ENCODE measurements at places on chromosomes 7 and 10. TPM values are rescaled to one million over a fixed set of nuclear protein-coding genes. Genes with fewer than 3 reads are reported as not detected.

DNA sequence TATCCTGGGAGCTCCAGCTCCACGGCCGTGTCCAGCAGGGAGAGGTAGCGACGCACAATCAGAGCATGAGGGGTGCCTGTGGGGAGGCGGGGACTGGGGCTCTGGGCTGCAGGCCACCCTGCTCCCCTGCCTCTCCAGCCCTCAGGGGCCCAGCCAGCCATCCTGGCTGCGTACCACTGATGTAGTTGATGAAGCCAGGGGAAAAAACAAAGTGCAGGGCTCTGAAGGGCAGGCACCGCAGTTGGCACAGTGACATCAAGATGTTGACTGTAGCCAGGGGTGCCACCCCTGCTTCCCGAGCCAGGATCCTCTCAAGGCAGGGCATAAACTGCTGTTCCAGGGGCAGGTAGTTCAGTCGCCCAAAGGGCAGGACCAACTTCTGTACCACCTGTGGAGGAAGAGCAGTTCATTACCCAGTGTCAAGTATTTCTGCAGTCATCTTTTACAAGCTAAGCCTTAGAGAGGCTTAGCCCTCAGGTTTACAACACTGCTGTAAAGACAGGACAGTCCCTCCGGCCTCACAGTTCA lies 2.8 kb downstream of the FASTK start:
- peak overlapping the region; percentile 30 for H3K4me3 ChIP-seq
- H3K36me3 ChIP-seq: peaks cover 14% of the 10 kb centered on the region
- H3K4me1 ChIP-seq: peaks cover 30% of the 10 kb centered on the region
- H3K27ac ChIP-seq: peak overlapping the region; percentile 78

GRCh38 chr7:158228986-158229385 lies 358.6 kb downstream of the PTPRN2 start:
- no peak for DNase-seq
- H3K36me3 ChIP-seq: no peaks in the 10 kb centered on the region
- H3K4me1 ChIP-seq: no peaks in the 10 kb centered on the region
- no peak overlapping the region for H3K4me3 ChIP-seq
- no peak overlapping the region for H3K27ac ChIP-seq

DNA sequence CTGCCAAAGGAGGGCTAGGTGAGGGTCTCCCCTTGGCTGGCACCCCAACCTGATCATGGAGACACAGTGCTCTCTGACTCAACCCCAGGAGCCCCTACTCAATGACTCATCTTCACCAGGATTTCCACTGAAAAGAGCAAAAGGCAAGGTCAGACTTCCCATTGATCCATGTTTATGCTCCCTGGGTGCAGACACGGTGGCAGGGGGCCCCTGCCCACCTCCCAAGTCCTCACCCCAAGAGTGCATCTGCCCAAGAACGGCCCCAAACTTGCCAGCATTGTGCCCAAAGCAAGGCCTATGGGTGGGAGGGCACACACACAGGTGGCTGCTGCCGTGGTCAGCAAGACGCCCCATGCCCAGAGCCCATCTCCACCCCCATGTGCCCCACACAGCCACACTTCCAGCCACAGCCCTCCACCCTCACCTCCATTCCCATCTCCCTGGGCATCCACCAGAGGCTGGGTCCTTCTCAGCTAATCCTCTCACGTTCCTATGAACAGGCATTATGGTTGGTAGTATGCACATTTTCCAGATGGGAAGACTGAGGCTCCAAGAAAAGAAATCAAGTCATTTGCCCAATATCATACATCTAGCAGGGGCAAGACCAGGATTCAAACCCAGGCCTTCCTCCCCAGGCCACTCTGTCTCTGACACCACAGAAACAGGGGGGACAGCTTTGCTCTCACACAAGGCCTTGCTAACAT lies 31.3 kb downstream of the FAM53B start:
- no peak for DNase-seq
- peak overlapping the region; percentile 58 for H3K27ac ChIP-seq

- H3K27ac ChIP-seq: no peak overlapping the region
- no peak for DNase-seq
- H3K4me1 ChIP-seq: peaks cover 15% of the 10 kb centered on the region
- H3K27me3 ChIP-seq: no peaks in the 10 kb centered on the region
- no peak overlapping the region for H3K4me3 ChIP-seq
Measured at GRCh38 chr10:4543938-4544533, 282.0 kb upstream of the AKR1E2 start.

DNA sequence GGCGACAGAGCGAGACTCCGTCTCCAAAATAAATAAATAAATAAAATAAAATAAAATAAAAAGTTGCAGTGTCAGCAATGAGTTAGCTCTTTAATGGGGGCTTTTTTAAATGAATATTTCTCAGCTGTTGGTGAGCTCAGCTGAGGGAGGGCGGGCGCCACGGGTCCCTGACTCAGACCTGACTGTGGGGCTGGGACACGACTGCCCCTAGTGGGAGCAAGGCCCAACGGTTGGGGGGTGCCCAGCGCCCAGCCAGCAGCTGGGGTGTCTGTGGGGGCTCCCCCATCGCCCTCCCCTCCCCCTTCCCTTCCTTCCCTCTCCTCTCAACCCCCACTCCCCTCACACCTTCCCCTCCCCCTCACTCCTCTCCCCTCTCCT lies 46.6 kb downstream of the PWWP2B start:
- no peak overlapping the region for H3K4me3 ChIP-seq
- H3K27ac ChIP-seq: no peak overlapping the region
- H3K36me3 ChIP-seq: no peaks in the 10 kb centered on the region
- H3K4me1 ChIP-seq: peaks cover 38% of the 10 kb centered on the region

- no peak overlapping the region for H3K4me3 ChIP-seq
- DNase-seq: no peak
- H3K27me3 ChIP-seq: peaks cover 22% of the 10 kb centered on the region
Measured at GRCh38 chr10:97842656-97843280, 6.9 kb upstream of the GOLGA7B start.

DNA sequence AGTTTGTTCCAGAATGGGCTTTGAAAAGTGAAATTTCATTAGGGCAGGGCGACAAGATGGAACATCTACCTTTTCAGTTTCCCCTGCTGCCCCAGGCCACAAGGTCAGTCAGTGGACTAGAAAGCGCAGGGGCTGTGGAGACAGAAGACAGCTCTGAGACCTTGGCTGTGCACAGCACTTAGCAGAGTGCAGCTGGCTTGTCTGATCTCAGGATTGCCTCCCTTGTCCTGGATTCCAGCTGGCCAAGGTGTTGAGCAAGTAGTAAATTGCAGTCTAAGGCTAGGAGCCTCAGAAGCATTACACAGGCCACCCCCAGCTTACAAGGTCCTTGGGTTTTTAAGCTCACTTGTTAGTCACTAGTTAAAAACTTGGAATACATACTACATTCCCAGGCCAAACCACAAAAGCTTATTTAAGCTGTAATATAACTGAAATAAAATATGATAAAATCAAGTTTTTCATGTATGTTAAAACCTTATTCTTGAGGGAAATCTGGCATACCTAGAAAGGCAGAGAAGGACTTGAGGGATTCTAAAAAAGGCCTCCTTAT lies 67.3 kb upstream of the NPY start:
- H3K4me3 ChIP-seq: no peak overlapping the region
- H3K27me3 ChIP-seq: peaks cover 6% of the 10 kb centered on the region
- peaks cover 9% of the 10 kb centered on the region for H3K4me1 ChIP-seq
- H3K36me3 ChIP-seq: no peaks in the 10 kb centered on the region
- no peak overlapping the region for H3K27ac ChIP-seq

DNA sequence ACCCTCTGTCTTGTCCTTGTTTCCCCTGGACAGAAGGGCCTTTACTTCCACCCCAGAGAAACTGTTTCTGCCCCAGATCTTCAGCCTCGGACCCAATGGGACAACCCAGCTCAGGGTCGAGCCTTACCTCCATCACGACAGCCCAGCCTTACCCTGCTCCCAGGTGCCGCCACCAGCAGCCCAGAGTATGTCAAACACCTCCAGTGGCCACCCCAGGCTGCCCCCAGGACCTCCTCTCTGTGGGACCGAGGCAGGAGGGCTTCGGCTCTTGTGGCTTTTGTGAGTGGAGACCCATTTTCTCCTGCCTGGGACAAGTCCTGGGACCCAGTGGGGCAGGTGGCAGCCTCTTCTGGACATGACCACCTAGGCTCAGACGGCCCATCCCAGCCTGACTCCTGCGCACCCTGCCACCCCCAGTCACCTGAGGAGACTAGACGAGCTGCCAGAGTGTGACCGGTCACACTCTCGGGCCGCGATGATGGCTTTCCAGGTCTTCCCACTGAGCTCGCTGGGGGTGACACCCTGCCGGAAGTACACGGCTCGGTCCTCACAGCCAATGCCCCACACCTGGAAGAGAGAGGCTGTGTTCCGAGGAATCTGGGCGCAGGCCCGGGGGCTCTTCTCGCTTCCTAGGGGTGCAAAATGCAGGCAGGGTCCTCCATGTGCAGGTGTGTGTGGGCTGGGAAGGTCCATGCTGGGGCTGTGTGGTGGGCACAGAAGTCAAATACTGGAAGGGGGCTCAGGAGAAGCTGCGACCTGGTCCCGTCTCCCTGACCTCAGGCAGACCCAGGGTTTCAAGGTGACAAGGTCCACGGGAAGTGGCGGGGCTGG lies 15.5 kb downstream of the TECPR1 start:
- no peak overlapping the region for H3K4me3 ChIP-seq
- no peak for DNase-seq
- H3K36me3 ChIP-seq: peaks cover 16% of the 10 kb centered on the region
- H3K27ac ChIP-seq: no peak overlapping the region
- no peaks in the 10 kb centered on the region for H3K4me1 ChIP-seq

DNA sequence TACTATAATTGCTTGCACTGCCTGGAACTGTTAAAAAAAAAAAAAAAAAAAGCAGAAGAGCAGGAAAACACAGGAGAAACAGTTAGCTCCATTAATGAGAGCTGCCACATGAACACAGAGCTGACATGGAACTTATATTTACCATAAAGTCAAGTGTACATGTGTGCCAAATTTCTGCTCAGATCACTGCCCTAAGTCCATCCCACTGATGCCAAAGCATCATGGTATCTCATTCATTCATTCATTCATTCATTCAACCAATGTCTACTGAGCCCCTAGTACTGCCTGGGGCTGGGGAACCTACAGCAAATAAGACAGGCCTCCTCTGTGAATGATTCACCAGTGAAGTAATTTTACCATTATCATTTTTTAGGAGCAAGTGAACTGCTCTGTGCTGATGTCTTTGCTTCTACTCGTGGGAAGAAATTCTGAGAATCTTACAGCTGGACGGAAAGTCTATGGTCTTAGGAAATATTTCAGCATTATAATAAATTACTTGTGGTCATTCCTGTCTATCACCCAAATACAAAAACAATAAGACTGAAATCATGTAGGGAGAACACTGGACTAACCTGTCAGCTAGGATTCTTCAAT lies 58.8 kb upstream of the ABLIM1 start:
- no peak overlapping the region for H3K27ac ChIP-seq
- H3K4me3 ChIP-seq: no peak overlapping the region
- H3K4me1 ChIP-seq: peaks cover 54% of the 10 kb centered on the region
- no peaks in the 10 kb centered on the region for H3K27me3 ChIP-seq
- H3K36me3 ChIP-seq: no peaks in the 10 kb centered on the region

- H3K36me3 ChIP-seq: no peaks in the 10 kb centered on the region
- H3K27me3 ChIP-seq: peaks cover 1% of the 10 kb centered on the region
- H3K27ac ChIP-seq: no peak overlapping the region
- peaks cover 5% of the 10 kb centered on the region for H3K4me1 ChIP-seq
- no peak for DNase-seq
Measured at GRCh38 chr10:58712982-58713381, 200.3 kb downstream of the BICC1 start.

- no peak overlapping the region for H3K4me3 ChIP-seq
- no peak overlapping the region for H3K27ac ChIP-seq
- H3K36me3 ChIP-seq: peaks cover 35% of the 10 kb centered on the region
- peaks cover 21% of the 10 kb centered on the region for H3K4me1 ChIP-seq
Measured at GRCh38 chr7:4711634-4712033, 29.5 kb downstream of the FOXK1 start.

DNA sequence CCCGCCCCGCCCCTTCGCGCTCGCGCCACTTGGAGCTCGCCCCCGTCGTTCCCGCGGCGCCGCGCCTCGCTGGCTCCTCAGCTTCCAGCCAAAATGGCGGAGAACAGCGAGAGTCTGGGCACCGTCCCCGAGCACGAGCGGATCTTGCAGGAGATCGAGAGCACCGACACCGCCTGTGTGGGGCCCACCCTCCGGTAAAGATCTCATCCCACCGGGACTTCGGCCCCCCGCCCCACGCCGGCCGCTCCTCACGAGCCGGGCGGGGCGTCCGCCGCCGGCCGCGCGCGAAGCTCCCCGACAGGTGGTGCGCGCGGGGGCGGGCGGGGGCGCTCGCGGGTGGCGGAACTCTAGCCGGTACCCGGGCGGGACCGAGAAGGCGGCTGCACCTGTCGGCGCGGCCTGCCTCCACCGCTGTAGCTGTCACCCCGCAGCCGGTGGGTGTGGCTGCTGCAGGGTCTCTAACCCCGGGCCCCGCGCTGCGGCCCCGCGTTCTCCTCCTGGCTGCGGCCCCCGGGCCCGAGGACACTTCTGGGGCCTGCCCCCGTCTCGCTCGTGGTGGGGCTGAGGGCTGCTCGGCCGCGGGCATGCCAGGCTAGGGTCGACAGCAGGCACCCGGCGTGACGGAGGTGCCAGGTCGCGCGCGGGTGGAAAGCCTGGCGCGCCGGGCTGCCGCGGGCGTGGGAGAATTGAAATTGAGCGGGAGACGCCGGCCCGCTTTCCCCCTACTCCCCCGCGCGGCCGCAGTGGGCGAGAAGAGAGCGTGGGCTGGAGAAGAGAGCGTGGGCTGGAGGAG lies at the start of gene EXOC6:
Gene EXOC6 (plus strand): TSS at position 80 of the 793 bp plus-strand sequence. CDS start 14 bp downstream, at position 94.
- DNase-seq: peak; percentile 83
- peak within 1 kb of the TSS; percentile 76 for H3K27ac ChIP-seq
- H3K27me3 ChIP-seq: no peaks in the 10 kb centered on the region
- H3K4me1 ChIP-seq: peaks cover 20% of the 10 kb centered on the region

GRCh38 chr7:121026159-121026558 lies 37.6 kb downstream of the CPED1 start:
- no peak for DNase-seq
- no peak overlapping the region for H3K4me3 ChIP-seq
- H3K4me1 ChIP-seq: peaks cover 77% of the 10 kb centered on the region

GRCh38 chr10:119509909-119510451 lies 32.5 kb downstream of the RGS10 start:
- no peak for DNase-seq
- H3K27me3 ChIP-seq: peaks cover 5% of the 10 kb centered on the region
- H3K27ac ChIP-seq: no peak overlapping the region
- H3K4me3 ChIP-seq: no peak overlapping the region
- H3K4me1 ChIP-seq: peaks cover 5% of the 10 kb centered on the region
- H3K36me3 ChIP-seq: peaks cover 2% of the 10 kb centered on the region

DNA sequence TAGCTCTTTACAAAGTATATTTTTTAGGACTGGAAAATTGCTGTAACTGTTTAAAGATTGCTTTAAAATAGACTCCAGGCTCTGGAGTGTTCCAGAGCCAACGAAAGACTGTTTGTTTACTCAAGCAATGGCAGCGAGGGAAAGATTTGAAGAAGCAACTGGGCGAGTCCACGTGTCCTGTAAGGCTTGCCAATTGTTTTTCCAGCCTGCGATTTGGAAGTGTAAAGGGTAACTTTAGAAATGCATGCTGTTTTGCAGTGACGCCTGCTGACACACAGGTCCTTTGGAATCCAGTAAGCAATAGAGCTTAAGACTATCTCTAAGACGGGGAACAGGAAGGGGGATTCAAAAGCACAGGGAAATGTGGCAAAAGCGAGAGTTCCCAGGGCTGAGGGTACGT lies 55.8 kb downstream of the TACC2 start:
- peaks cover 8% of the 10 kb centered on the region for H3K4me1 ChIP-seq
- H3K36me3 ChIP-seq: no peaks in the 10 kb centered on the region
- H3K27ac ChIP-seq: no peak overlapping the region
- no peak for DNase-seq
- H3K27me3 ChIP-seq: no peaks in the 10 kb centered on the region

Gene GPR15LG
- not detected for total RNA-seq

Gene PAX2
- total RNA-seq: not detected

Gene CALML3
- 0.07 TPM for total RNA-seq

Gene H2BK1
- total RNA-seq: not detected

Gene LYZL1
- total RNA-seq: not detected

Gene STEAP1B
- total RNA-seq: 0.58 TPM

Gene CARD11
- total RNA-seq: 9.8 TPM

Gene CRHR2
- total RNA-seq: not detected

All from mesothelial cell of epicardium (in vitro differentiated cells).